H4 (cell line): ENCODE measurements at places on chromosomes 5 and 9. TPM values are rescaled to one million over a fixed set of nuclear protein-coding genes. Genes with fewer than 3 reads are reported as not detected.
A peak's percentile ranks its signal among the peaks of the same experiment; 100 is the strongest.

DNA sequence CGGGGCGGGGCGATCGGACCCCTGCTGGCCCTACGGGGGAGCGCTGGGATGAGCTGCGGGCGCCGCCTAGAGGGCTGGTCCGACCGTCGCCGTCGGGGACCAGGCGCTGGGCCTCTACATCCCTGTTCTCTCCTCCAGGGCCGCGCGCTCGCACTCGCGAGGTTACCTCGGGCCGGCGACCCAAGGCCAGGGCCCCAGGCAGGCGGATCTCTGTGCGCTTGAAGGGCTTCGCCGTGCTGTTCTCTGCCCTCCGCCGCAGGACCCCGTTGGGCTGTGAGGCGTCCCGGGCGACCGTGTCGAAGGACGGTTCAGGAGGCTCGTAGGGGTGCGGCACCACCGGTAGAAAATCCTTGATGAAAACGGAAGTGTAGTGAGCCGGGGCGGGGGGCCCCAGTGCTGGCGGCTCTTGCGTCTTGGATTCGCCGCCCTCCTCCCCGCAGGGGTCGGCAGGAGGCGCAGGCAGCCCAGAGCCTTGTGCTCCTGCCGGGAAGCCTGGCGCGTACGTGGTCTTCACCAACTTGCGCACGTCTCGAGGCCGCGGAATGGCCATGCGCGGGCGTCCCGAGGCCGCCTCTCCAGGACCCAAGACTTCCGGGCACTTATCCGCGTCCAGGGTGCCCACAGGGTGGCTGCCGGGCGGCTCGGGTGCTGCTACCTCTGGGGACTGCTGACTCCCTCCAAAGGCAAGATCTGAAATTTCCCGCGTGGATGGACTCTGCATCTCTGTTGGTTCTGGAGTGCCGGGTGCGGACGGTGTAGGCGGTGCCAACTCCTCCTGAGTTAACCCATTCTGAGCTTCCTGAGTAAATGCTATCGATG lies 2.0 kb downstream of the PROB1 start:
- no peak for DNase-seq

GRCh38 chr9:129868023-129868871 lies 33.0 kb downstream of the USP20 start:
- no peak for DNase-seq

GRCh38 chr5:141484641-141485311 lies at the start of gene PCDHGC4:
Gene PCDHGC4, plus strand, starts transcription at chr5:141485030. Its CDS starts 144 bp downstream, at chr5:141485174.
- DNase-seq: no peak

GRCh38 chr5:128228521-128228920 lies 145.0 kb downstream of the SLC12A2 start:
- DNase-seq: no peak

- no peak for DNase-seq
Observed at GRCh38 chr5:133565993-133566392, 46.3 kb downstream of the FSTL4 start.

DNA sequence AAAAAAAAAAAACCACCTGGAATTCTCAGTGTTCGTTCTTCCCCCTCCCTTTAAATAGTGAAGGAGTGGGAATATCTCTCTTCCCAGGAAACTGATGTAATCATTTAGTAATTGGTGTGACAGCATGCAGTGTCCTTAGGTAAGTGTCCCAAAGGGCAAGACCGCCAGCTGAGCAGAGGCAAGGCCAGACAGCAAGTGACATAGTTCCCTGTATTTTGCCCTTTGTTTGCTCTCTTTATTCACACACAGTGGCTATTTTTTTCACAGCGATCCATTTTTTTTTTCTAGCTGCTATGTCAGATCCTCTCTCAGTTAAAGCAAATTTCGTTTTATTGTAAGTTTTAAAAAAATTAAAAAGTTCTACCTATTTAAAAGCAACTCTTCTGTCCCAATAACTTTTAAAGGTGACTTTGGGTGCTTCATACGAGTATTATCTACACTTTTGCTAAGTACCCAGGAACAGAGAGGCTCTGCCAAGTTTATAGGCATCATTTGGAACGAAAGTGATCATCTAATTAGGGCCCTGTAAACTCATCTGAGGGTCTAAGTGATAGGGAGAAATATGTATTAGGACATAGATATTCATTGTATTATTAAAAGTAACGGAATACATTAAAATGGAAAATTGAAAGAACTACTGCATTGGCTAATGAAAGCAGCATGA lies 98.2 kb upstream of the ALDH1A1 start:
- peak; percentile 20 for DNase-seq

- DNase-seq: no peak
Observed at GRCh38 chr9:93962017-93962416, 6.9 kb upstream of the BARX1 start.

- DNase-seq: peak; percentile 55
Observed at GRCh38 chr5:125372694-125373631, 626.5 kb upstream of the ZNF608 start.

GRCh38 chr9:133164191-133164590 lies 477 bp upstream of the GBGT1 start:
- DNase-seq: no peak

- no peak for DNase-seq
Observed at GRCh38 chr5:113061846-113062780, 85.5 kb downstream of the DCP2 start.

DNA sequence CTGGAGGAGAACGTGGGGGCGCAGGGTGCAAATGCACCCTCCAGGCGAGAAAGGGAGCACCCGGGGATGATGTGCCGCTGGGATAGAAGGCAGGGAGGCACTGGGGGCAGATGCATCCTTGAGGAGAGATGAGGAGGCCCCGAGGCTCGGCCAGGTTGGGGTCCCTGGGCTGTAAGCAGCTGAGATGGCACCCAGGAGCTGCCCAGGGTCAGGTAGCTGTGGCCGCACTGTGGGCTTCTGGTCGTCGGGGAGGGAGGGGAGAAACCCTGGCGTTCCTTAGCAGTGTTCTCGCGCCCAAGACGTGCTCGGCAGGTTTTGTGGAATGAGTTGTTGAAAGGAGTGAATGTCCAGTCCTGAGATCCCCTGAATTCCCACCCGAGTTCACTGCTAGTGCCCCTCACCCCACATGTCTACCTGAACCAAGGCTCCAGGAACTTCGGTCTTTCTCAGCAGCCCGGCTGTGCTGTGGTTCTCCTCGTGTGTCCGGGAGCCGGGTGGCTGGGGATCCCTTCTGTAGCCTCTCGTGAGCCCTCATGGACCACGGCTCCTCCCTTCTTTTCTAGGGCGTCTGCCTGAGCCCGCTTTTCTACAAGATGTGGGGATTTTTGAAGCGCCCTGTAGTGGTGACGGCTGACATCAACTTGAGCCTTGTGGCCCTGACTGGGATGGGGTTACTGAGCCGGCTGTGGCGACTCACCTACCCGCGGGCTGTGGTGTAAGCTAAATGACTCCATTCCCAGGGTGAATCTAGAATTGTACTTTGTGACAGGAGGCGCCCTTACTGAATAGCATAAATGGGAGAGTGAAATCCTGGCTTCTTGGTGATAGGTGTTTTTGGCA lies 1.1 kb downstream of the POMT1 start:
- no peak for DNase-seq

DNA sequence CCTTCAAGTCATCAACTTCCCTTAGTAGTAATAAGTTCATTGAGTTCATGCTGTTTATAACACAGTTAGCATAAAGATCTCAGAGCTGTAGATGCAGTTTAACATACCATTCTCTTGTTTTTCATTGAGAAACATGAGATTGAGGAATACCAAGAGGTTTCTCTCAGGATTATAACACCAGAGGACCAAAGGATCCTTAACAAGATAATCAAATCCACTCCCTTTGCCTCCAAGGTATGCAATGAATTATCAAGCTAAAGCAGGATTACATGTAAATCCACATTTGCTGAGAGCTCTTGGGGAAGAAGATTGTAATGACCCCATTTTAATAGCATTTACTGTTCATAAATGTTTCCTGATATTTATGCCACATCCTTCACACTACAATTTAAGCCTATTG lies 35.1 kb upstream of the DAB2 start:
- no peak for DNase-seq

- DNase-seq: no peak
Observed at GRCh38 chr5:1765880-1766235, 33.8 kb downstream of the MRPL36 start.

GRCh38 chr5:139394123-139394653 lies 716 bp downstream of the PROB1 start:
- no peak for DNase-seq

DNA sequence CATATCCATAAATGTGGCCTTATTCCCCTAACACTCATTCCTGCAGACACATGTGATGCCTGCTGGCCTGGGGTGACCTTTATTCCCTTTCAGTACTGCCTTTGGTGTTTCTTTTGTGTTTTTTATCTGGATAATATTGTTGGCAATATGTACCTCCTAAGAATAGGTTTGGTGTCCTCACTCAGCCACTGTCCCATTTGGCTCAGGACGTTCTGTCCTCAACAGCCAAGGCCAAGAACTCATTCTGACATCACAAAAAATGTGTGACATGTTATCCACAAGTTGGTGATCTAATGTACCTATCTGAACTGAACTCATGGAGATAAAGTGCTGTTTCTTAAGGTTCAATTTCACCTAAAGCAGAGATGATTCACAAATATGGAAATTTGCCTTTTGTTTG lies 142.9 kb upstream of the GRAMD2B start:
- no peak for DNase-seq

- no peak for DNase-seq
Observed at GRCh38 chr5:83428126-83428525, 43.4 kb upstream of the VCAN start.

GRCh38 chr9:79598562-79599345 lies 27.0 kb downstream of the TLE4 start:
- no peak for DNase-seq

- no peak for DNase-seq
Observed at GRCh38 chr9:86679909-86680308, 267.4 kb downstream of the GAS1 start.

GRCh38 chr5:14153932-14154731 lies 11.0 kb downstream of the TRIO start:
- peak; percentile 83 for DNase-seq

GRCh38 chr9:134793288-134794188 lies 87.1 kb upstream of the FCN2 start:
- DNase-seq: no peak

- DNase-seq: no peak
Observed at GRCh38 chr9:74951107-74951720, 1.5 kb downstream of the C9orf40 start.

DNA sequence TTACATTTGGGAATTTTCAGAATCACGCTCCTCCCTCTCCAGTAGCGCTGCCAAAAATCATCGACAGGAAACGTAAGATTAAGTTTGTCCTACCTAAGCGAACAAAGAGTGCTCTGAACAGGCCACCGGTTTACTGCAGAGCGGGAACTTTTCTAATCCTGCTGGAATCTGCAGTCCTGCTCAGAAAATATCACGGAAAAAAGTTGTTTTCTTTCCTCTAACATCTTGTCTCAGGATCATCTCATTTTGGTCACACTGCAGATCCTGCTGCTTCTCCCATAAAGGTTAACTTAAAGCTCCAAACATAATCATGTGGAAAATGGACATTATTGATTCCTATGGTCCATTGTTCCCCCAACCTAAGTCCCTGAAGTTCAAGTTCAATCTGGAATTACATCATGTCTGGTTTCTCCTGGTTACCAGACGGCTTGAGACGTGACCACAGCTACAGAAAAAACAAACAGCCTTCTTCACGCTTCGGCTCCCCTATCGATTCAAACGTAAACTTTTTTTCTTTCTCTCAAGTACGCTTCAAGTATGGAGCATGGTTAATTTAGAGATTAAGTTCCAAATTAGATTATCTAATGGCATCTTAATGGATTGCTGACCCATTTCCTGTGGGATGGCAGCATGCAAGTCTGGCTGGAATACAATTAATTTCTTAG lies 217.6 kb downstream of the NFIB start:
- DNase-seq: peak; percentile 90

DNA sequence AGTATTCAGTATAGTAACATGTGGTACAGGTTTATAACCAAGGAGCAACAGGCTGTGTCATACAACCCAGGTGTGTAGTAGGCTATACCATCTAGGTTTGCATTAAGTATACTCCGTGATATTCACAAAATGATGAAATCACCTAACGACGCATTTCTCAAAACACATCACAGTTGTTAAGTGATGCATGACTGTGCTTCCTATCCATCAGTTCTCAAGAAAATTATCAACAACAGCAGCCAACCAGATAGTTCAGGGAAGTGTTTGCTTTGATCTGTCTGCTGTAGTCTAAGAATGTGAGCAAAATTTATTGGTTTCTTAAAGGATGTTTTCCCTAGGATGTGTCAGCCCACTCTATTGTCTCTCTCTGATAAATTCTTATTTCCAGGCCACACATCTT lies 7.4 kb downstream of the ZBTB26 start:
- no peak for DNase-seq

- peak; percentile 31 for DNase-seq
Observed at GRCh38 chr5:149210968-149211490, 60.6 kb upstream of the AFAP1L1 start.

DNA sequence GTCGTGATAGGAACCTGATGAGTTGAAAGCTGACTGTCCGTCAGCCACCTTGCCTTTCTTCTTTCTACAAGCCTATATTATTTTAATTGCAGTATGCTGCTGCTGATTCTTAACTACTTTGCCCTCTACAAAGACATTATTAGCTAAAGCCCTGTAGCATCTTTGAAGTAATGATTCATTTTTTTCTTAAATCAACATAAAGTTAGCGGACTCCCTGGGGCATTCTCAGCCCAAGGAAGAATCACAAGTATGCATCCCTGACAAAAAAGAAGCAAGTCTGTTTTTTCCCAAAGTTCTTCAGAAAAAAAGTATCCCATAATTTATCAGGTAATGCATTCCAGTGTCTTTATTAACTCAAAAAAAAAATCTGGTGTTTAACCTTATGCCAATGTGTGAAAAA lies 69.5 kb upstream of the TAS2R1 start:
- no peak for DNase-seq

- DNase-seq: no peak
Observed at GRCh38 chr5:36686881-36687280, 80.5 kb downstream of the SLC1A3 start.

DNA sequence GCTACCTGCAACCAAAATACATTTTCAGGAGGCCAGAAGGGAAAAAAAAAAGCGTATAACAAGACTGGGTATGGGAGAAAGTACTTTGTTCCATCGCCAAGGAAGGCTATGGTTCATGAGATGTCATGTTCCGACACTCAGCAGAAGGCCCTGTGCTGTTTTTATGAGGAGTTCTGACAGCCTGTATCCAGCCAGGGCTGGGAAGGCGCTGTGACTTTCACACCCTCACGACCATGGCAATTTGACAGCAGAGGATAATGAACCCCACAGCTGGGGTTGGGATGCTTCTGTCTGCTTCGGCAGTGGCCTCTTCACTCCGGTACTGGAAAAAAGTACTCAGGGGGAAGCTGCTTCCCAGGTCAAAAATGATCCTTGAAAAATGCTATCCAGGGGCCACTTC lies 154.4 kb downstream of the PRELID2 start:
- no peak for DNase-seq

The ZDHHC11B gene
- total RNA-seq: 0.19 and 0.35 TPM in 2 replicates

The RANBP17 gene
- not detected in 2 replicates for total RNA-seq

The ANKRD18B gene
- total RNA-seq: 0.75 TPM in 1 of 2 replicates, not detected in the other

The PLPP7 gene
- total RNA-seq: 0.19 TPM in 1 of 2 replicates, not detected in the other

The CCDC180 gene
- total RNA-seq: 0.14 TPM in 1 of 2 replicates, not detected in the other

The OLFML2A gene
- 2.8 and 5.5 TPM in 2 replicates for total RNA-seq

The KCNMB1 gene
- total RNA-seq: not detected in 2 replicates

The SAP30L gene
- total RNA-seq: 15.0 and 33.4 TPM in 2 replicates
